ENCODE measurements at places on chromosomes 2 and 18.

GRCh38 chr2:130370490-130370889, 14.6 kb downstream of the PTPN18 start:
- DNase-seq, result no peak

- no peak for DNase-seq
Observed at GRCh38 chr2:42192652-42193566, 23.8 kb downstream of the EML4 start.

DNA sequence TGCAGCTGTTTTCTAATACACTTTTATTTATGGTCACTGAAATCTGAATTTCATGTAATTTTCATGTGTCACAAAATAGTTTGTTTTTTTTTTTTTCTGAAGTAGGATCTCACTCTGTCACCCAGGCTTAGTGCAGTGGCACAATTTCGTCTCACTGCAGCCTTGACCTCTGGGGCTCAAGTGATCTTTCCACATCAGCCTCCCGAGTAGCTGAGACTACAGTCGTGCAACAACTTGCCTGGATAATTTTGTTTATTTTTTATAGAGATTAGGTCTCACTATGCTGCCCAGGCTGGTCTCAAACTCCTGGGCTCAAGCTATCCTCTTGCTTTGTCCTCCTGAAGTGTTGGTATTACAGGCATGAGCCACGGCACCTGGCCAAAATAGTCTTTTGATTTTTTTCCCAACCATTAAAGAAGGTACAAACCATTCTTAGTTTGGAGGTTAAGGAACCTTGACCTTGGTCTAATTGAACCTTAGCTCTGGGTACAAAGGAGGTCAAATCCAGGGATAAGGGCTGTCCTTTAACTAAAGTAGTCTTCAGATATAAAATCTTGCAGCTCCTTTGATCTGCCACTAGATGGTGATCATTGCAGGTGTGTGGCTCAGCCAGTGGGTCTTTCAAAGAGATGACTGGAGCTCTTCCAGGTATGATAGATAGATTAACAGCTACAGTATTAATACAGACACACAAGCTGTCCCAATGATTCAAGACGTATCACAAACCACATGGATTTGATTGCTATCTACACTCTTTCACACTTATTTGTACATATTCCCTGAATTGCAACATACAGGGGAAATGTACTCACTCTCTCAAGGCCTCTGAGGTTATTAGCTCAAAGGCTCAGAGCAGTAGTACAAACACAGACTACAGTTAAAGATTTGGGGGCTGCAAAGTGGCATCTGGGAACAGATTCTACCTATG, 4.7 kb upstream of the KRCC1 start:
- DNase-seq, result peak; percentile 13

- DNase-seq, result no peak
Observed at GRCh38 chr2:10101491-10101890, 21.0 kb upstream of the RRM2 start.

GRCh38 chr2:206642075-206643025, at the start of gene FAM237A:
FAM237A (plus strand) TSS chr2:206642487; CDS start chr2:206644237, 1,750 bp downstream.
- DNase-seq, result no peak

- no peak for DNase-seq
Observed at GRCh38 chr2:95185973-95186372, 20.4 kb downstream of the ZNF2 start.

- no peak for DNase-seq
Observed at GRCh38 chr18:56521263-56521662, 117.1 kb downstream of the TXNL1 start.

- no peak for DNase-seq
Observed at GRCh38 chr2:237699870-237700511, 72.6 kb downstream of the LRRFIP1 start.

- DNase-seq, result no peak
Observed at GRCh38 chr18:28108814-28109213, 68.1 kb downstream of the CDH2 start.

DNA sequence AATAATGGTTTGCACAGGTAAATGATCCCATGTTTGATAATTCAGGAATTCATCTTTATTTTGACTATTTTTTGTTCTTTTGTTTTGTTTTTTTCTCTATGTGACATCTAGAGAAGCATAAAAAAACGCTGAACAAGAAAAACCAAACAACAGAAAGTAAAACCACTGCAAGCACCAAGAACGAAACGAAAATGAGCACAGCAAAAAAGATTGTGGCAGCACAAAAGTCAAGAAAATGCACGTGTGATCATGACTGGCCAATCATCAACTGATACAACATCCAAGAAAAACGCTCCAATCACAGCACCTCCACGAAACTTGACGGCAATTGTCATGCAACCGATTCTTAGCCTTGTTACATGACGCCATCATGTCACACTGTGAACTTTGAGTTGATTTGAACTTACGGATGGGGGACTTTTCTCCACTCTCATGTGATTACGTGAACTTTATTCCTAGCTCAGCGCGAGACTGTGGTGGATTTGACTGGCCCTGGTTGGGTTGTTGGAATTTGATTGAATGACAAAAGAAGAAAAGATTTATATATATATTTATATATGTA, 318.7 kb downstream of the CELF4 start:
- DNase-seq, result no peak

- no peak for DNase-seq
Observed at GRCh38 chr2:237616734-237617586, 10.4 kb upstream of the LRRFIP1 start.

DNA sequence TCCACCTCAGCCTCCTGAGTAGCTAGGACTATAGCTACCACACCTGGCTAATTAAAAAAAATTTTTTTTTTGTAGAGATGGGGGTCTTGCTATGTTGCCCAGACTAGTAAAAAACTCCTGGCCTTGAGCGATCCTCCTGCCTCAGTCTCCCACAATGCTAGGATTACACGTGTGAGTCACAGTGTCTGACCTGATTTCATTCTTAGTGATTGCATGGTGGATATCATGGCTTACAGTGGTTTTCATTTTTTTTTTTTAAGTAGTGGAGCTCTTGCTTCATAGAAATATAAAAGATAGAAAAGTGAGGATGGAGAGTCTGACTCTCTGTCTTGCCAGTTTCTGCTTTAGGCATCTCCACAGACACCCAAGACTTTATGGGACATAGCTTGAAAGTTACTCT, 83.6 kb downstream of the CDC42EP3 start:
- DNase-seq, result no peak

DNA sequence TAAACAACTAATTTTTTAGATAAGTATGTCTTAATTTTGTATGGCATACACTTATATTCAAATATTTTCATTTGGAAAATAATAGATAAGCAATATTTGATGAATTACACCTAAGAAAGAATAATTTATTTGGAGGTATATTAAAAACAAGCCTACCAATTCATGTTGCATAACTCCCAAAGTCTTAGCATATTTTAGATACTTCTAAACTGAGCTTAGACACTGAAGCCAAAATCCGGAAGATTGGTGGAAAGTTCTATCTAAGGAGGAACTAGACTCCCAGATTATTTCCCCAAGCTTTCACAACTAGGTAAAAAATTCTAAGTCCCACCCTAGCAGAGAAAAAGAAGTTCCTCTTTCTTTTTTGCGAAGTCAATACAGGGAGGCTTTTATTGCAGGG, 221.0 kb upstream of the MMADHC start:
- no peak for DNase-seq

DNA sequence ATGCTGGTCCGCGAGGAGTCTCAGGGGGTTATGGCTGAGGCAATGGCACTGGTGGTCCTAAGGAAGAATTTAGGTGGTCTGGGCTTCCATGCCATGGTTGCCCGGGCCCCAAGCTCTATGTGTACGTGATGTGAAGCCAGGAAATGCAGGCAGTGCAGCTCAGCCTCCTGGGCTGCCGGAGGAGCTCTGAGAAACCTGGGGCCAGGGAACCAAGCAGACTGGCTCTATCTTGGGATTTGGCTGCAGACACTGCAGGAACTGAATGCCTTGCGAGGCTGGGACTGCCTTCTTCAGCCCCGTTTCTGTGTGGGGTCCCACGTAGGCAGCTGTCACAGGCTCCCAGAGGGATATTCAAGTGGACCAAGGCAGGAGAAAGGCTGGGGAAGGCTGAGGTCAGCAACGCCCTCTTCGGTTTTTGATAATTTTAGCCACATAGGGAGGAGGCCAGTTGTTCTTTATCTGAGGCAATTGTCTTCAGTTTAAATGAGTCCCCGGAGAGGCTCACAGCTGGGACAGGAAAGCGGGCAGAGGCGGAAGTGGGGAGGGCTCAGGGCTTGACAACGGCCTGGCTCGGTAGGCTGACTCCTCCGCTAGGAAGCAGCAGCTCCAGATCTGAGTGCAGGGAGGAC, 77.7 kb downstream of the RHOB start:
- DNase-seq, result peak; percentile 63

DNA sequence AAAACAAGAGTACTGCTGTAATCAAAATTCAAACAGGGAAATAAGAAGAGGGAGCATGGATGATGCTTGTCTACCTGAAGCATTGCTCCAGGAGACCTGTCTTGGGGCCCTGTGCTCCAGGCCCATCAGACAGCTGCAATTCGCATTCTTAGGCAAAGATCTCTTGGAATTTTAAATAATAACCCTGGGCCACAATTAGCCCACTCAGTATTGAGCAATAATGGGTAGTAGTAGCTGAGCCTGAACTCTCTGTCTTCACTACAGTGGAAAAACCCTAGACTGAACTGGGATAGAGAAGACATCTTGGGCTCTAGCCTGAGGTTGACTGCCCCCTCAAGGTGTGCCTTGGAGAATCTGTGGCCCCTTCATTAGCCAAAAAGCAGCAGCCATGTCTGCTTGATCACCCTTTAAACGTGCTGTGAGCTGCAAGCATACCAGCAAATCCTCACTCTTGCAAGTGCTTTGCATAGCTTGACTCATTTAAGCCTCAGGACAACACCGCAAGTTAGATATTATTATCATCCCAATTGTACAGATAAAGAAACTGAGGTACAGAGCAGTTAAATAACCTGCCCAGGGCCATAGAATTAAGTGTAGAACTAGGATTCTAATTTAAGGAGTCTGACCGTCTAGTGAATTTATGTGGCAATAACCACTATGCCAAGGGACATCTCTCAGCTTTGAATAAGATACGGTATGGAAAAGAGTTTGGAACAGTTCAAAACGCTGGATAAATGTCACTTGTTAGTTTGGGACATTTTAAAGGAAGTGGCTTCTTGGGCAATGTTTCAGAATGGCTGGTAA, 69.0 kb downstream of the DDX1 start:
- no peak for DNase-seq

DNA sequence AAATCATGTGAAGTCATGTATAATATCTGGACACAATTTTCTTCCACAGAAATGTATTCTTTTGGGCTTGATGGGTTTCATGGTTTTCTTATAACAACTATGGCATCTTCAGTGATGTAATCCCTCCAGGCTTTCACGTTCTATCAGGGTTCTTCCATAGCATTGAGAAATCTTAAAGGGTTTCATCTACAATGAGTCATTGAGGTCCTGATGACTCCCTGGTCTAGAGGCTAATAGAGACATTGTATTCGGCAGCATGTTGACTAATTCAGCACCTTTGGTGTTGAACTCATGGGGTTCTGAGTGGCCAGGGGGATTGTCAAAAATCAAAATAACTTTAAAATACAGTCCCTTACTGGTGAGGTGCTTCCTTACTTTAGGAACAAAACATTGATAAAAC, 614.0 kb upstream of the CRIM1 start:
- DNase-seq, result no peak

DNA sequence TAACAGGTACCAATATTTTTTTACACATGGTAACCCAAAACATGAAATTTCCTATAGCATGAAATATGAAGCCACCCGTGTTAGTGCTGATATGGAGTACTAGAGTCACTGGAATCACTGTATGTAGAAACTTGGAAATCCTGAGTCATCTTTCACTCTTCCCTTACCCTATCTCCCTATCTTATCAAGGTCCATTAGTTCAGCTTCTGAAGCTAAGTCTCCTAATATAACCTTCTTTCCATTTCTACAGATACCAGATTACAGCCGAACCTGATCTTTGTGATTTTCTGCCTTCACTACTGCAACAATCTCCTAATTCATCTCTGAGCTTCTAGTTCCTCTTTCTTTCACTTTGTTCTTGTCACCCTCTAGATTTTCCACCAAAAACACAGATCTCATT, 59.0 kb downstream of the SEPTIN10 start:
- DNase-seq, result no peak

DNA sequence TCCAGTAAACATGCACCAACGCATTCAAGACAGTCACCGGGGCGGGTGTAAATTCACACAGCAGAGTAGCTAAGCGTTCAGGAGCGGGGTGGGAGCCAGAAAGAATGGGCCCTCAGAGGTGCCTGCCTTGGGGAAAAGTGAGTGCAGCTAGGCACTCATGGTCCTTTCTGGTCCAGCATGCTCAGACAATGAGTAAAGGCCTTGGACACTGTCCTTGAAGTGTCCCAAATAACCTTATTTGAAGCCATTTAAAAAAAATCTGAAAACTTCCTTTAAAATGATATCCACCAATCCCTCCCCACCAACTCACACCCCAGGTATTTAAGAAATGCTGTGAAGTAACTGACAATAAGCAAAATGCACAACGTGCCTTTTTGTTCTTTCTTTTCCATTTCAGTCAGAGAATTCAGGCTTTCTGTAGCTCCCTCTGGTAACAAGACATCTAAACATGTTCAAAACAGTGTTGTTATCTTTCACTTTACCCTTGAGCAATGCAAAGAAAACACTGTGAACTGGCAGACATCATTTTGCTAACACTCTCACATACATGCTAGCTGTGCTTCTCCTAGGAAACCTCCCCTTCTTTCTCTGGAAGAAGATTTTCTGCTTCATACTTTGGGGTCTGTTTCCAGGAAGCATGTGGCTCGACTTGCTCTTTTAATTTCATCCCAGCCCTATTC, 445.1 kb upstream of the SPRED2 start:
- DNase-seq, result no peak

DNA sequence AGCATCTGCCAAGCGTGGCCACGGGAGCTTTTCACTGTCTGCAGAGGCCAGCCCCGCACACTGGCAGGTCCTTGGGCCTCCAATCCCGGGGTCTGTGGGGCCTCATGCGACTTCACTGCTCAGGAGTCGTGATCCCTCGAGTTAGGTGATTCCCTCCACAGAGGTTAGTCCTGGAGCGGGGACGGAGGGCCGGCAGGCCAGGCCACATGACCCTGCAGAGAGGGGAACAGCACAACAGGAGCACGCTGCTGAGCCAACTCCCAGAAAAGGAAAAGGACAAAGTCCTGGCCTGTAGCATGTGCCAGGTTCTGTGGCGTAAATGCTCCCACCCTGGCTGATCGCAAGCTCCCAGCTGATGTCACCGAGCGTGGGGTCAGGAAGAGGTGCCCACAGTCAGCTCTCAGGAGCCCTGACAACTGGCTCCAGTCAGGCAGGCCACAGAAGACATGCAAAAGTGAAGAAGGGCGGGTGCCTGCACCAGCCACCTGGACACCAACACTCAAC, 15.3 kb upstream of the PRLH start:
- no peak for DNase-seq

- DNase-seq, result no peak
Observed at GRCh38 chr2:231111987-231112386, 12.9 kb downstream of the HTR2B start.

GRCh38 chr18:80109676-80110078, 615 bp downstream of the ADNP2 start:
- no peak for DNase-seq

Data from GF-D8 (cell line).